Occipital lobe (tissue), 3 donors: ENCODE measurements at places on chromosomes 12 and 14. TPM values are rescaled to one million over a fixed set of nuclear protein-coding genes. Genes with fewer than 3 reads are reported as not detected.

- no peak for DNase-seq
Observed at GRCh38 chr14:54191846-54192245, 205.0 kb upstream of the CDKN3 start.

DNA sequence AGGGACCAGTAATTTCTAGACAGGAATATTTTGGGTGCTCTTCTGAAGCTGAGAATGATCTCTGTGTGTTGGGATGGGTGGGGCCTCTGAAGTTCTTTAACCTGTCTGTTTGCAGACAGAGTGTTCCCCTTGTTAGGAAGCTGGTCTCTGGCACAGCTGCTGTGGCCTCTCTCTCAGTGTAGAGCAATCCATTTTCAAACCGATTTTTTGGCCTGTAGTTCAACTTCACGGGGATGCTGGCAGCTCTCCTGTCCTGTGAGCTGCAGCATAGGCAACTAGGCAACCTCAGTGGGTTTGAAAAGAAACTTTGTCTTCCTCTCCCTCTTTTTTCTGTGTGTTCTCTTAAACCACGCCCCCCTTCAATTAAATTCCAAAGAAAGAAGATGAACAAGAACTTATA, 69.1 kb downstream of the SMOC1 start:
- no peak for DNase-seq

DNA sequence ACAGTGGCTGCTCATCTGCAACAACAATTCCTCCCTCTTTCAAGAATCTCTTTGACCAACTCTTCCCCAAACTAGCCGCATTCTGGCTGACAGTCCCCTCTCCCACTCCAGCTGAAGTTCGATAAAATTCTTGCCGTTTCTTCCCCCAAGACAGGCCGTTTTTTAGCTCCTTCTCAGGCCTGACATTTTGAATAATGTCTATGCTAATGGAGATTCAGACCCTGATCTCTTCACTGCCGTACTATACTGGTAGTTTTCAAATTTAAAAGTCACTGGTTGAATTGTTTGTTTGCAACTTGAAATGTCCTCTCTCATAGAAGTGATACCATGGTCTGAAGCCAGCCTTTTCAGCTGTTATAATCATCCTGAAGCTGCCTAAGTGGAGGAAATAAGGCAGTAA, 65.9 kb upstream of the AMN1 start:
- no peak for DNase-seq

DNA sequence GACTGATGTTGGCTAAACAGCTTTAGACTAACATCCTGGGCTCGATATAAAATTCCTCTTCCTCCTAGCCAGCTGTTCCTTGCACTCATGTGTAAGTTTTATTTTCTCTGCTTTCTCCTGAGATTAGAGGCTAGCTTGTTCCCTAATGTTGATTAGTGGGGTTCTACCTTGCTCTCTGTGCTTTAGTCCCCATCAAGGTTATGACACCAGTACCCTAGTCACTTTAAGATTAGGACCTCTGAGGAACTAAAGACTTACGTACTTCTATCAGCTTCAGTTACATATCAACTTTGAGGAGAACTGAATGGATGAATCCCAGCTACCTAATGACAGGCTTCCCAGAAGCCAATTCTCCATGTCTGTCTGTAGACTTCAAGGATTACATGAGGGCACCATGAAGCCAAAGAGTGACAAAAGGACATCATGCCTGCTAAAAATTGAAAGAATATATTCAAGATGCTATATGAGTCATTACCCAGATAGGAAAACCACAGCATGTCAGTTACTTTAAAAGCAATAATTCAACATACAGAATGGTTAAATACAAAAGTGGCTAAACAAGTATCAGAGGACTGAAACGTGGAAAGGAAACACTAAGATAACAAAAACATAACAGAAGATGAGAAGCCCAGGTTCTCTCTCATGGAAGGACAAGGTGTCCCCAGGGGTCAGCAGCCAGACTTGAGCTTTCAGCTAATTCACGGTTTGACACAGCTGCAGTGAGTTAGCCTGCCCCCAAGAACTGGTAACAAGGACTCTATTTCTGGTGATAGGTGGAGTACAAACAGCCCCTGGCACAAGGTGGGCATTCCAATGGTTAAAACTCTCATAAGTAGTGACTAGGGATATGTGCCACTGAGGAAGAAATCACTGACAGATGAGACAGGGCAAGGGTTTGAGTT, 20.4 kb downstream of the ADAM20 start:
- no peak for DNase-seq

- no peak for DNase-seq
Observed at GRCh38 chr12:130506844-130507243, 169.2 kb downstream of the PIWIL1 start.

The GLI1 gene
- total RNA-seq, result 0.16 TPM

The TAS2R20 gene
- total RNA-seq, result 22.9 TPM

GRCh38 chr14:99880651-99881420, 87.6 kb downstream of the EML1 start:
- DNase-seq, result peak; percentile 41

DNA sequence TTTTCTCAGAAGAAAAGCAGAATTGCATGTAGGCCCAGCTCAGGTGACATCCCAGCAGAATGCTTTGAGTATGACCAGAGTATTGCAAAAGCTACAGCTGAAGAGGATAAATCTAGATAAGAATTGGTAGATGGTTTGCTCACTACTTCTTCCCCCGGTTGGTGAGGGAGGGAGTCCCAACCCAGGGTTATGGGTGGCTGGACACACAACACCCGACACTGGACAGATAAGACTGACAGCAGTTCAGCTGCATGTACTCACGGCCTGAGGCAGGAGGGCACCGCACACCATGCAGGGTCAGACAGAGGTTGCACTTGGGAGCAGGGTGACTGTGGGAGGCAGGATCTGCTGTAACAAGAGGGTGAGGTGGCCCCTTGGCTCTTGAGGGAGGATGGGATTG, 1.7 kb upstream of the CLEC4C start:
- DNase-seq, result no peak

The FSCB gene
- total RNA-seq, result not detected

DNA sequence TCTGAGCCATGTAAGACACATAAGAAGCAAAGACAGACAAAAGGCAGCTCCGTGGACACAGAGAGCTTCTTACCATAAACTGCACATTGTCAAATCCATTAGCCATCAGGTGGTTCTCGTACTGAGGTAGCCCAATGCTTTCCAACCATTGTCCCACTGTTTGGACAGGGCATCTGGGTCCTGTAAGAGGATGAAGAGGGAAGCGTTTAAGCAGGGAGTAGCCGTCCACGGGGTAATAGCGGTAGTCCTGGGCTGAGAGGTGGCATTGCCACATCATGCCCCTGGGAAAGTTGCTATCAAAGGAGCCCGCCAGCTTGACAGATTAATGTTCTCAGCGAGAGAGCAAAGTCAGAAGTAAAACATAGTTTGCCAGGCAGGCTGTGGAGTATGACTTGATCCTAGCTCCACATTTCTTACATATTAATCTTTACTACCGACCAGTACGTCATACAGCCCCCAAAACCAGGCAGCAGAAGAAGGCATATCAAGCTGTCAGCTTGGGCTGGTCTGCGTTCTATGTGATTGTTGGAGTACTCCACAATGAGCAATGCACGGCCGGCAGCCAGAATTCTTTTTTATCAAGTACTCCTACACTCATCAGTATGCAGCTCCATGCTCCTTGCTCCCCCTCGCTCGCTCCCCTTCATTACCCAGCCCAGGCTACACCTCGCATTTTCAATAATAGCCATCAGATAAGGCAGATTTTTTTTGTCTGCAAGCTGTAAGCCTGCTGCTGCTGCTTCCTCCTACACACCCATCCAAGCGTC, 493.2 kb upstream of the GARIN6 start:
- peak; percentile 56 for DNase-seq

DNA sequence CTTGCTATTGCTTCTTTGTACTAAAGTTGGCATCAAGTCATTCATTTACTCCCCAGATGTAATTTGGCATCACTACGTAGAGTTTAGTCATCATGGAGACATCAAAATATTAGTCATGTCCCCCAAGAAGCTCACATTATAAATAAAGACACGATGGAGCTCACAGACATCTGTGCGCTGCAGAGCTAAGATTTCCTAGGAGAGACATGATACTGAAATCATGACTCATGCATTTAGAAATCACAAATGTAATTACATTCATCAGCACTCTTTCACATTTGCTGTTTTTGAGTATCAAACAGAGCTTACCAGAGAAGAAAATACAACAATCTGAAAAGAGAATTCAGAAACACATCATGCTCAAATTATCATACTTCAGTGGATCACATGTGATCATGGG, 169.8 kb downstream of the LRIG3 start:
- DNase-seq, result no peak

The RERGL gene
- total RNA-seq, result 1.7 TPM

The KRT85 gene
- total RNA-seq, result not detected

DNA sequence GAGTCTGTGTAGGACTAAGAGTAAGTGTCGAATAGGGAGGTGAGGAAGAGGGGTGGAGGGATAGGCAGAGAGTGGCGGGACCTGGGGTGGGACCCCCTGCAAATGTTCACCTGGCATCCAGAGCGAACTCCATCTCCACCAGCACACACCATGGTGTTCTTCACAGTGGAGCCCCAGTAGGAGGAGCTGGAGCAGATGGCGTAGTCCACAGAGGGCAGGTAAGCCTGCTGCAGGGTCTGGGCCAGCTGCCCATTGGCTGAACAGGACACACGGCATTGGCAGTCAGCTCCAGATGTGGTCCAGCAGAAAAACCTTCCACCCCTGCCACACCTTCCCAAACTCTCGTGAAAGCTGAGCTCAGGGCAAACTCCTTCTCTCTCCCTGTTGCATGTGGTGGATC, 6.7 kb downstream of the CELA1 start:
- DNase-seq, result no peak

- no peak for DNase-seq
Observed at GRCh38 chr12:45760333-45760732, 30.8 kb downstream of the ARID2 start.

The SLC2A3 gene
- total RNA-seq, result 57.1 TPM

DNA sequence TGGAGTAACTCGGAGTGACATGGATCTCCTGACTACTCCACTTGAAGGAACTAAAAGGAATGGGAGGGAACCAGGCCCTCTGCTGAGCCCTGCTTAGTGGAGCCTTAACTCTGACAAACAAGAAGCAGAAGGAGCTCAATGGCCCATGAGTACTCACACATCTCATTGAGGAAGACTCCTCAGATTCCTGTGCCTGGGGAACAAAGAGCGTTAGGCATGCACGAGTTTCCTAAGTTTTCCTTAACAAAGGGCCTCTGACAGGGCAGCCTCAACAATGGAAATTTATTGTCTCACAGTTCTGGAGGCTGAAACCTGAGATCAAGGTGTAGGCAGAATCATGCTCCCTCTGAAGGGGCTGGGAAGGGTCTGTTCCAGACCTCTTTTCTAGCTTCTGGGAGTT, 185.7 kb upstream of the NTF3 start:
- DNase-seq, result no peak

DNA sequence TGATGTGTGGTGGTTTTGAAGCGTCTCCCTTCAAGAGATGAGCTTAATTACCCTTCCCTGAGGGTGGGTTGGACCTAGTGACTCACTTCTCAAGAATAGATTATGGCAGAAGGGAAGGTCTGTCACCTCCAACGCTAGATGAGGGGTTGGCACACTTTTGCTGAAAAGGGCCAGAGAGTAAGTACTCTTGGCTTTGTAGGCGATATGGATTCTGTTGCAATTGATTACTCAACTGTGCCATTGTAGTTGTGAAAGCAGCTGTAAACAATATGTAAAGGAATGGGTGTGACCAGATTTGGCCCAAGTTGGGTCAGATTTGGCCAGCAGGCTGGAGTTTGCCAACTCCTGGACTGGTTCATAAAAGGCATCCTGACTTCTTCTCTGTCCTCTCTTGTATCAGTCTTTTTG, 53.3 kb downstream of the SMIM41 start:
- DNase-seq, result no peak

DNA sequence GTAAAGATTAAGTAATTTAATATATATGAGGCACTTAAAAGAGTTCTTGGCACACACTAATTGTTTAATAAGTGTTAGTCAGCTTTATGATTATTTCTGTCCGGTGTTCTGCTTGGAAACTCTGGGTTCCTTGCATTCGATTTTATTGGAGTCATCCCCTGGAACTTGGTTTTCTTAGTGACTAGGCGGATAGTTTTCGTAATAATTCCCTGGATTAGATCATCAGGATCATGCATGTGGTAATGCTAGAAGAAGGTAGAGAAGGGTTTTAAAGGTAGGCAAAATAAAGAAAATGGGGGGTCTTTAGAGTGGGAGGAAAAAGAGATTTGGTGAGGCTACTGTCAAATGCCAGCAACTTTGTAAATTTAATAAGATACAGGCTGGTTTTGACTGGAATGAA, 88.4 kb downstream of the MYF5 start:
- no peak for DNase-seq

- no peak for DNase-seq
Observed at GRCh38 chr12:64532734-64533351, 77.5 kb upstream of the RASSF3 start.

DNA sequence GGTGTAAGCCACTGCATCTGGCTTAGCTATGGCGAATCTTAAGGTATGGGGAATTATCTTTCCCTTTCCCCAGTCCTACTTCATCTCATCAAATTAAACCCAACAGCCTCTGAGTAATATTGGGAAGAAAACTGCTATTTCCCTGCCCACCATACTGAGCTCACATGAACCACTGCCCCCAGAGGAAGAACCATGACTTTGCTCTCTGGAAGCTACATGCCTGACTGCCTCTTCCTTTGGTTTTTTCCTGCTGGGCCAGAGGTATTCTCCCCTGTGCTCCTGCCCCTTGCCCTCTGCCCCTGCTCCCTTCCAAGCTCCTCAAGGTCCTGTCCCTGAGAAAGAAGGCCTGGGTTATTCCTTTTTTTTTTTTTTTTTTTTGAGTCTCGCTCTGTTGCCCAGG, 15.2 kb downstream of the RILPL2 start:
- no peak for DNase-seq

GRCh38 chr14:78530078-78530477, 359.9 kb downstream of the NRXN3 start:
- DNase-seq, result no peak

DNA sequence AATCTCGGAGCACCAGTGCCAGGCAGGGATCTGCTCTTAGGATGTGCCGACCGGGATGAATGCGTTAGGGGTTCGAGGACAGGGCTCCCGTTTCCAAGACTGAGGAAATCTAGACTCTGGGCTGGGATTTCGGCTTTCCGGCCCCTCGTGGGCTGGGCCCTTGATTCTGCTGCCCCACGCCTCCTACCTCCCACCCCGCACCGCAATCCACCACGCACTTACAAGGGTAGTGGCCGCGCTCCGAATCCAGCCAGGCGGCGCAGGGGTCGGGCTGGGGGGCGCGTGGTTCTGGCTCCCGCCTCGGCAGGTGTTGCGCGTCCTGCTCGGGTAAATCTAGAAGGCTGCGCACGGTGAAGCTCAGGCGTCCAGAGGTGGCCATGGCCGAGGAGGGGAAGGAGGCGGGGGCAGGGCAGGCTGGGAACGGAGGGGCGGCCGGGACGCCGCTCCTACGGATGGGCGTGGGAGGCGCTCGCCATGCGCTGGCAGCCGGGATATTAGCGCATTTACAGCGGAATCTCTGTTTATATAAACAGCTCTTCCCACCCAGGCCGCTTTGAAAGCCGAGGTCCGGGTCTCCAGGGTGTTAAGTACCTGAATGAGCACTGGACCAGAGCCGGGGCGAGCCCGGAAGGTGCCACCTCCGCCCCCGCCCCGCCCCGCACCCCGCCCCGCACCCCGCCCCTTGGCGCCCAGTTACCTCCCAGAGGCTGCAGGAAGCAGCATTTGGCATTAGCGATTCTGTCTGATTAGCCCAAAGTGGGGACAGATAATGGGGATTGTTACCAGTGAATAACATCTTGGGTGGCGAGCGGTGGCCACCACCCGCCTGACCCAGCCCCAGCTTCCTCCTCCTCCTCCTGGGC, at the start of gene NKX2-8:
TSS of gene NKX2-8 (minus strand) at position 604 of the 863 bp plus-strand sequence. CDS start at position 379, 225 bp downstream.
- no peak for DNase-seq

The EFS gene
- 17.5 TPM for total RNA-seq
